ENCODE measurements at places on chromosomes 13 and 19.

DNA sequence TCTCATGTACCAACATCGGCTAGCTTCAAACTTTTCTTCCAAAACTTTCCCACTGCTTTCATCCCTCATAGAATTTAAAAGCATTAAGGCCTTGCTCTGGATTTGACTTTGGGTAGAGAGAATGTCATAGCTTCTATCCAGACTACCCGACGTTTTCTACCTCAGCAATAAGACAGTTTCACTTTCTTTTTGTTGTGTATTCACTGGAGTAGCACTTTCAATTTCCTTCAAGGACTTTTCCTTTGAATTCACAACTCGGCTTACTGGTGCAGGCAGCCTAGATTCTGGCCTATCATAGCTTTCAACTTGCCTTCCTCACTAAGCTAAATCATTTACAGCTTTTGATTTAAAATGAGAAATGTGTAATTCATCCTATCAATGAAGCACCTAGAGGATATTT, 420.4 kb upstream of the GPC6 start:
- no peak for DNase-seq

DNA sequence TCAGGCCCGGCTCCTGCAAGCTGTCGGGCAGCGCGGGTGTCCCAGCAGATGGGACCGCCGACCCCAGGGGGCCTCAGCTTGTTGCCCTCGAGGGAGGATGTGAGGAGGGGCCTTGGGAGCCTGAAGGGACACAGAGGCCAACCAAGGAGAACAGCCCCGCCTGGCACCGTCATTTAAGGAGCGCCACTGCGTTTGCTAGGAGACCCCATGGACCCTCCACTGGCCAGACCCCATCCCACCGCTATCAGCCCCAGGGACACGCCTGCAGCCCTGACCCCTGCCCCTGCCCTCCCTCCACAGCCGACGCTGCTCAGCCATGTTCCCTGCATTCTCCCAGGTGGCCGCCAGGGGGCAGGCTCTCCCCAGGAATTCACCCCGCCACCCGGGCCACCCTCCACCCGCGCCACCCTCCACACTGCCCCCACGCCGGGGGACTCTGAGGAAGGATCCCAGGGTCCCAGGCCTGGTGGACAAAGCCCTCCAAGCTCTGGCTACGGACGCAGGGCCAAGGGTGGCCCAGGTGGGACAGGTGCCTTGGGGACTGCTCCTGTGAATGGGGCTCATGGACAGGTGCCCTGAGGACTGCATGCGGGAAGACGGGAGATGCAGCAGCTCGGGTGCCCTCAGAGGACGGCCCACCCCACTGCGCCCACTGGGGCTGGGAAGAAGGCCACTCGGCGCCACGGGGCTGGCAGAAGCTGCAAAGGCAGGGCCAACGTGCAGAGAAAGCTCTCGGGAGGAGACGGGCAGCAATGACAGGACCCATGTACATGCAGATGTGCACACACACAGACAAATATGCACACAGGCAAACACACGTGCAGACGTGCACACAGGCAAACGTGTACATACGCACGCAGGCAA, 34.4 kb downstream of the PIP5K1C start:
- peak; percentile 4 for DNase-seq

- no peak for DNase-seq
Measured at GRCh38 chr13:77062097-77062496, 35.1 kb upstream of the FBXL3 start.

DNA sequence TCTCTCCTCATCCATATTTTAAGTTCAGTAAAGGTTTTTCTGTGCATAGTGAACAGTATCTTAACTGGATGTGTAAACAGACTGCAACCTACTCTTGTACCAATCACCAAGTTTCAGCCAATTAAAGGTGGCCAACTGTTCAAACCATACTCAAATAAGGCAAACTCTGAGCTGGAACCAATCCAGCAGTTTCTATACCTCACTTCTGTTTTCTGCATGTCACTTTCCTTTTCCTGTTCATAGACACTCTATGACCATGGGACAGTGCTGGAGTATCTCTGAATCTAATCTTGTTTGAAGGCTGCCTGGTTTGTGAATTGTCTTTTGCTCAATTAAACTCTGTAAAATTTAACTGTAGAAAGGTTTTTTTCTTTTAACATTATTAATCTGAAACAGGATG, 470.3 kb upstream of the SLITRK6 start:
- no peak for DNase-seq

All from NCI-H187 (cell line).